ENCODE measurements at places on chromosomes 11 and 22.

GRCh38 chr11:6636480-6636879, 17.3 kb upstream of the TPP1 start:
- DNase-seq = no peak

- DNase-seq = no peak
Measured at GRCh38 chr11:27200779-27201453, 160.3 kb downstream of the BBOX1 start.

DNA sequence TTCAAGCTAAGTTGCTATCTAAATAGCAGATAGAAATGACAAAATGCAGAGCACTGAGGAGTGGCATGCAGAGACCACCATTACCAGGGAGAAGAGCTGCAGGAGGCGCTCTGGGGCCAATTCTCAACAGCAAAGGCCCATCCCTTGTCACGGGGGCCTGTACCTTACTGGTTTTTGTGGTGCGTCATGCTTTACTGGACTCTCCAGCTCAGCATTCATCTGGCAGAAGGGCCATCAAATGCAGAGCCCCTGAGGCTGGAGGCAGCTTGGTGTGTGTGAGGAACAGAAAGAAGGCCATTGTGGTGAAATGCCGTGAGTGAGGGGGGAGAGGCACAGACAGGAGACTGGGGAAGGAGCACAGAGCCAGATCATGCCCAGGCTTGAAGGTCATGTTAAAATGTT, 56.5 kb upstream of the NAV2 start:
- no peak for DNase-seq

GRCh38 chr11:15875393-15875792, 481.0 kb downstream of the SOX6 start:
- DNase-seq = no peak

- DNase-seq = no peak
Measured at GRCh38 chr11:86440843-86441242, 66.2 kb downstream of the CCDC81 start.

- DNase-seq = no peak
Measured at GRCh38 chr22:37460684-37461083, 25.5 kb downstream of the MFNG start.

- DNase-seq = no peak
Measured at GRCh38 chr22:41561335-41561734, 525 bp downstream of the CSDC2 start.

- no peak for DNase-seq
Measured at GRCh38 chr11:62613291-62613778, 278 bp downstream of the ROM1 start.

DNA sequence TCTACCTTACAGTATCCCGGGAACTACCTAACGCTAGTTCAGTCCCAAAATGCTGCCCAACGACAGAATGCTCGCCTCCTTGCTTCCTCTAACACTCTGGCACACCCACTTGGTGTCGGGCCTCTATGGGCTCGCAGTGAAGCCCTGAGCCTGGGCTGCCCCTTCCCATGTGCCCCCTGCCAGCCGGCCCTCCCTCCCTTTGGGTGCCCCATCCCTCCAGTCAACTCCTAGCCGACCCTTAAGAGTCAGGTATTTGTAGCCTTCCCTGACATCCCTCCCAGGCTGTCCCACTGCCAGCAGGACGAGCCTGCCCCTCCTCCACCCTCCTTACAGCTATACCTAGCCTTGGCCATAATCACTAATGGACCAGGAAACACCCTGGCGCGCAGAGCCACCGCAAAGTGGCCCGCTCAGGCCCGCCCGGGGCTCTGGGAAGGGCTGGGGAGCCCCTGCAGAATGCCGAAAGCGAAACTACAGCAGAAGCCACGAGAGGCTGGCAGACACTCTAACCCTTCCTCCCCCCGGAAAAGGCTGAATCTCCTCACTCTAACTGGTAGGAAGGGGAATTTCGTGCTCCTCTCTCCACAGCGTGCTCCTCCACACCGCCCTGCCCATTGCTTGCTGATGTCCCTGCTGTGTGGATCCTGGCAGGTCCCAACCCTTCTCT, 8.2 kb downstream of the CBX7 start:
- DNase-seq = peak; percentile 66

DNA sequence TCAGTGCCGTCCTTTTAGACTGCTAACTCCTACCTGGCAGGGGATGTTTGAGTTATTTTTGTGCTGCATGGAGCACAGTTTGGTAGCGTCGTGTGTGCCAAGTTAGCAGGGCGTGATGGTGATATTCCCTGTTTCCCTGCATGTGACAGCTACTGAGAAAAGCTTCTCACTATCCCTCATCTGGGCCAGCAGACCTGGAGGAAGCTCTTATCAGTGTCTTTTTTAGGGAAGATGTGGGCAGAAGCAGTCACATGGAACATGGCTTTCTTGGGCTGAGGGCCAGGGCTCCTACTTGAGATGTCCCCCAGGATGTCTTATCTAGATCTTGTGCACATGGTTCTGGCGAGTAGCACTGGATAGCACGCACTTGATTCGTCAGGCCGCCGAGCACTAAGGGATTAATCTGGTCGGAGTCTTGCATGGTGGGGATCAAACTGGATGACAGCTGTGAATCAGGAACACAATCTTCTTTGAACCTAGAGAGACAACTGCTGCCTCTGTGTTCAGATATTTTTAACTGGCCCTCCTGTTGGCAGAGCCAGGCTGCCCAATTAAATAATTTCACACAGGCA, 33.8 kb downstream of the TECTA start:
- no peak for DNase-seq

DNA sequence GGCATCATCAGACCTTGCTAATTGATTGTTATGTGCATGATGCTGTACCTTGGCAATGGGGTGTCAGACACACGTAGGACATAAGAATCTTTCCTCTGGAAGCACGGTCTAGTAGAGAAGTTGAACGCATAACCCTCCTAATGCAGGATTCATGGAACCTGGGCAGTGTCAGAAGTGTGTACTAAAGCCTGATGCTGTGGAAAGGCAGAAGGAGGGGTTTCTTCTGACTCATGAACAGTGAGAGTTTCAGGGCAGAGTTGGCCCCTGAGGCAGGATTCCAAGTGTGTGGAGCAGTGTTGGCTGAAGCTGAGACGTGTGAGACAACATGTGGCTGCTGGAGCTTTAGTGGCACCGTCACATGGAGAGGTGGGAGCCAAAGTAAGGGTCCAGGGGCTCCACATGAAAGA, 3.5 kb downstream of the PANX1 start:
- DNase-seq = no peak

DNA sequence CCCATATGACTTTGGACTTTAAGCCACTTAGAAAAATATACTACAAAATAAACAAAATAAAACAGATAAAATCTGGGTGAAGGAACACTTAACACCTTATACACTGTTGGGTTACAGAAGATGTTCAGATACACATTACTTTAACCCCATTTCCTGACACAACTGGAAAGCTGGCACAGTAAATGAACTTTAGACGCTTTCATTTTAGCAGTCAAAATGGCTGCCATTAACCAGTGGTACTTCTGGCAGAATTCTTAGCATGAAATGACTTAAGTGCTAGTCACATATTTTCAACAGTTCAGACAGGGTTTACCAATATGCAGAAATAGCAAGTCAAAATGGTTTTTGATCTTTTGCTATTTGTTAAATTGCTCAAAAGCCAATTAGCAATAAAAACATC, 37.9 kb downstream of the PIK3C2A start:
- DNase-seq = no peak

- DNase-seq = no peak
Measured at GRCh38 chr11:117314840-117315239, 1.2 kb downstream of the BACE1 start.

- DNase-seq = no peak
Measured at GRCh38 chr11:69014084-69014851, 1.2 kb upstream of the MRGPRF start.

DNA sequence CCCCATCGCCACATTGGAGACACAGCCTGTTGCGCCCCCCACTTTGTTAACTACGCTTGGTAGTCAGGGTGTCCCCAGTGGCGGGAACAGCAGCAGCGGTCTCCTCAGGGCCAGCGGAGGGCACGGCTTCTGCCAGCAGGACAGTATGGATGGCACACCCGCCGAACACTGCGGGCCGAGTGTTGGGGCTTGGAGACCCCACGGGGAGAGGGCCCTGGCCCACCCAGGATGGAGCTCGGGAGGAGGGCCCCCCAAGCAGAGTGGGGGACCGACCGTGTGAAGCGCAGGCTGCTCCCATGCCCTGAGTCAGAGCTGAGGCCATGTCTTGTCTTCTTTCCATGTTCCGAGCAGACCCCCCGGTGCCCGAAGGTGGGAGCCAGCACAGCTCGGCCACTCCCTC, 17.8 kb downstream of the MRPL23 start:
- no peak for DNase-seq

DNA sequence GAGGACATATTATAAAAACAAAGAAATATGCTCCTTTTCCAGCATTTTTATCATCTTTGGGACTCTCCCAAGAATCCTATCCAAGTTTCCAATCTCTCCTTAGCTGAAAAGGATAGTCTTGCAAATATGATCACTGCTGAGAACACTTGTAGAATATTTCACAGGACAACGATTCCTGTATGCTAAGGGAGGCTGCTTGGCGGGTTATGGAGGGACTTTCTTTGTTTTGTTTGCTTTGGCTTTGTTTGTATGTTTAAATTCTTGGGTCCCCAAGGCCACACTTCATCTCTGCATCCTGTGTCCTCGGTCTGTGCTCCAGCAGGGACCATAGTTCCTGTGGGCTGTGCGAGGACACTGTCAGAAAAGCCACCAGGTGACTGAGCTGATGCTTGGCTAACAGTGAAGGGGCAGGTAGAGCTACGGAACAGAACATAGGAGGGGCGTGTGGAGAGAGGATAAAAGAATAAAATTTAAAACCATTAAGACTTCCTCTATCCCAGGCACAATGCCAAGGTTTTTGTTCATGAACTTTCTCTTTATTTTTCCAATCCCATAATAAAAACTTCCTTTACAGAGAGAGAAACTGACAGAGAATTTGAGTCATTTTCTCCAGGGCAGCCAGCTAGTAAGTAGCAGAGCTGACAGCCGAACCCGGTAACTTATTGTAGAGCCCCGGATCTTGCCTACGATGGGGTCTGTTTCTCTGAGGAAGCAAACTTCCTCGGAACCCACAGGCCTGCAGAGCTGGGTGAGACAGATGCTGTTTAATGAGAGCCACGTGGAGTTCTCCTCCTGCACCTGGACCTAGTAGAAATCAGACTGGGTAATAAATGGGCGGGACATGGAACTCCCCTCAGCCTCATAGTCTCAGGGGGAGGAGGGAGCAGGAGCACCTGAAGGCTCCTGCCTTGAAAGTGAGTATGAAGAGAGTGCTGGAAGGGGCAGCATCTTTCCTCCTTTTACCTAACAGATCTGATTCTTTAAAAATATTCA, at the start of gene IZUMO1R:
IZUMO1R (plus strand) TSS at position 615 of the 993 bp plus-strand sequence. CDS start 1,057 bp downstream, outside the sequence.
- no peak for DNase-seq

GRCh38 chr11:4184163-4184916, 89.7 kb downstream of the RRM1 start:
- DNase-seq = no peak

- no peak for DNase-seq
Measured at GRCh38 chr22:39379756-39380730, 19.5 kb upstream of the TAB1 start.

GRCh38 chr11:1792461-1792860, 28.7 kb upstream of the CTSD start:
- DNase-seq = peak; percentile 6

- DNase-seq = no peak
Measured at GRCh38 chr22:36191106-36191836, 10.3 kb downstream of the APOL4 start.

DNA sequence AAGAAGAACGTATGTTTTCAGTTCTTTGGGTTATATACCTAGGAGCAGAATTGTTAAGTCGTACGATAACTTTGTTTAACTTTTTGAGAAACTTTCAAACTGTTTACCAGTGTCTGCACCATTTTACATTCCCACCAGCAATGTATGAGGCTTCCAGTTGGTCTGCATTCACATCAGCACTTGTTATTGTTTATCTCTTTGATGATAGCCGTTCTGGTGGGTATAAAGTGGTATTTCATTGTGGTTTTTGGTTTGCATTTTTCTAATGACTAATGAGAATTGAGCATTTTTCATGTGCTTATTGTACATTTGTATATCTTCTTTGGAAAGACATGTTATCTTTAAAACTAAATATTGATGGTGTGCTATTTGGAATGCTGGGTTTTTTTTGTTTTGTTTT, 59.8 kb downstream of the KDM2A start:
- DNase-seq = no peak

DNA sequence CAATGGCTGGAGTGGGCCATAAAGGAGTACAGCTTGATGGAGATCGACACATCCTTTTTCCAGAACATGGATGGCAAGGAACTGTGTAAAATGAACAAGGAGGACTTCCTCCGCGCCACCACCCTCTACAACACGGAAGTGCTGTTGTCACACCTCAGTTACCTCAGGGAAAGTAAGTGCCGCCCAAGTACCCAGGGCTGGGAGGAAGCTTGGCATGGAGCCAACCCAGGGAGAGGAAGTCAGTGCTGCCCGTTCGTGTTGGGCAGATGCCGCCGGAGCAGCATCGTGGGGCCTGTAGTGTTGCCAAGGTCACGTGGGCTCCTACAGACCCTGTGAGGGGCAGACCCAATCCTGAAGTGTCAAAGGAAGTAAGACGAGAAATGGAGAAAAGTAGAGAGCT, 78.9 kb downstream of the FLI1 start:
- DNase-seq = peak; percentile 60

DNA sequence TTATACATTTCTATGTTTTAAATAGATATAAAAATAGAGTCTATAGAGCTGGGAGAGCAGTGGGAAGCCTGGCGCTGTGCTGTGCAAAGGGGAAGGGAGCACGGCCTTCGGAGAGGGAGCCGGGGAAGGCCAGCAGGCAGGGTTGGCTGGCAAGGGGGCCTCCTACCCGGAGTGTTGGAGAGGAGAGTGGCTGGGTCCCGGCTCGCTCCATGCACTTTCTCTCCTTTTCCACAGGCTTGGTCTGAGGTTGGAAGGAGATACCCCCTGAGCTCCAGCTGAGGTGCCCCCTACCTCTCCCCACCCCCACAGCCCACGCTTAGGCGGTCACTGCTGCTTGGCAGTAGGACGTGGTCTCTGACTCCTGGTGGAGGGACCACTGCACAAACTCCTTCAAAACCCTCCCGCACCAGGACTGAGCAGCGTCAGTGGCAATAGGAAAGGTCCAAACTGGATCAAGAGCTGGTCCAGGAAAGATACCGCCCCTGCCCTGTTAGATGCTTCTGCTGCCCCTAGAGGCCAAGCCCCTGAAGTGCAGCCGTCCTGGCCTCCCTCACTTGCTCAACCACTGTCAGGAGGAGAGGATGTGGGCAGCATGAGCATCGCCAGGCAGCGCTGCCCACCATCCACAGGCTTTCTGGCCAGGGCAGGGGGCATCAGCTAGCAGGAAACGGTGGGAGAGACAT, 52.9 kb downstream of the SYT13 start:
- DNase-seq = peak; percentile 55

- DNase-seq = no peak
Measured at GRCh38 chr11:97019754-97020153, 629.9 kb downstream of the JRKL start.
